ENCODE measurements at places on chromosomes 4 and X. TPM values are rescaled to one million over a fixed set of nuclear protein-coding genes. Genes with fewer than 3 reads are reported as not detected.

GRCh38 chrX:79133904-79134303 is 10.6 kb upstream of the GPR174 start:
- DNase-seq, result peak; percentile 69

The BEND2 gene
- total RNA-seq, result 0.16 TPM

- DNase-seq, result no peak
Measured at GRCh38 chrX:97309487-97310116, 425.9 kb downstream of the RPA4 start.

DNA sequence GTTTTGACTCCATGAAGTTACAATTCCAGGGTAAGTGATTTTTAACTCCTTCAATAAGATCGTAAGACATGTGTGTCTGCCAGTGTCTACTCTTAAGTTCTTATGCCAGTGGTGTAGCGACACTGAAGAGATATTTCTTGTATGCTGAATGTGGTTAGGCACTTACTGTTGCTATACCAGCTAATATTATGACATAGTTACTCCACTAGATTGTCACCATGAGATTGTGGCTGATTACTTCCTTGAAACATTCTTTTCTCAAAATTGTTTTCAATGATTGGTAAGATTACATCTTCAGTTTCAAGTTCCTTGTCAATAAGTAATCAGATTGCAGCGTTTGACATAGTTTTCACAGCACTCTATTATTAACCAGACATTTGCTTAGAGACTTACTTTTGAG is 60.6 kb upstream of the PAGE5 start:
- no peak for DNase-seq

- no peak for DNase-seq
Measured at GRCh38 chr4:45663628-45664081, 460.2 kb downstream of the GABRG1 start.

Data from natural killer cell (primary cell).